ENCODE measurements at places on chromosomes 6 and 20.

DNA sequence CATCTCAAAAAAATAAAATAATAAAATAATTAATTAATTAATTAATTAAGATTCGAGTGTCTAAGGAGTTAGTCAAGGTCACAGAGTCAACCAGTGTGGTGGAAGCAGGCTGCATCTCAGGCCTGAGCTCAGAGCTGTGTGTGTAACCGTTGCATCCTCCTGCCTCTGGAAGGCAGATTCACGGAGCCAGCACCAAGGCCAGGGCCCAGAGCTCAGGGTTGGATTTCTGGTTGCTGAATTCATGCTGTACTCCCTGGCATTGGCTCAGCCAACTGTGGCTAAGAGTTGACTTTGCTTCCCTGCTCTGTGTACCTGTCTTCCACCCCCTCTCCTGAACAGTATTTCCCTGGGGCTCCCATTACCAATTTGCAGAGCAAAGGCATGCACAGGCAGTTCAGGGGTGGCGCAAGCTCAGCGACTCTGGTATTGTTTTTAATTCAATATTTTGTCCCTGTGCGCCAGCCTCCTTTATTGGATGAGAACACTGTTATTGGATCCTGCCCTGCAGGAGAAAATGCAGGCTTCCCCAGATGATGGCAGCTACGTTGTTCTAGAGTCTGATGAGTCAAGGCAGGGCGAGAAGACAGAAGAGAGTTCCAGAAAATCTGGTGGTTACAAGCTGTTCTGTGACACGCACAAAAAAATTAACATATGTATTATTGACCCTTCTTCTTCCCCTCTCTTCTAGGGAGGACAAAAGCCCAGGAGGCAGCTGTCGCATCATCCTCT, 12.3 kb upstream of the CTNNBL1 start:
- DNase-seq: no peak

- no peak for DNase-seq
These were observed 9.3 kb downstream of the SDHAF4 start for GRCh38 chr6:70575899-70576495.

GRCh38 chr6:107611094-107611810, 121.3 kb downstream of the SOBP start:
- no peak for DNase-seq

DNA sequence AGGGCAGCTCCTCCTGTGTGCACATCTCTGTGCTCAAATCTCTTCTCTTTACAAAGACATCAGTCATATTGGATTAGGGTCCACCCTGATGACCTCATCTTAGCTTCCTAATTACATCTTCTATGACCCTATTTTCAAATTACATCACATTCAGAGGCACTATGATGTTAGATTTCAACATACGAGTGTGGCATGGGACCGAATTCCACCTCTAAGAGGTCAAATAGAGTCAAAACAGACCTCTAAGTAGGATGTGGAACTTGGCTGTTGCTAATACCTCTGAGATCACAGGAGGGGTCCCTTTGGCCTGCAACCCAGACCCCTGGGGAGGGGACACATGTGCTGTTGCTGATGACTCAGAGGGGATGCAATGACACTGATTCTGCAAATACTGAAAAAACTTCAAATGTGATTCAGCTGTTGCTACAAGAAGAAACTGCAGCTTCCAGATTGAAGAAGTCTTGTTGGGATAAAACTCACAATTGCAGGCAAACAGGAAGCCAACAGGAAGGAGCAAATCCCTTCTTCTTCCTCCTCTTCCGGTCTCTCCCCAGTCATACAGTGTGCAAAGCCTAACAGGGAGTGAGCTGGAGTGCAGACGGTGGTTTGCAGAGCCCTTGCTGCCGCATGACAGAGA, 216.2 kb downstream of the MYLK4 start:
- DNase-seq: no peak

GRCh38 chr6:83096791-83097190, 29.3 kb downstream of the DOP1A start:
- no peak for DNase-seq

DNA sequence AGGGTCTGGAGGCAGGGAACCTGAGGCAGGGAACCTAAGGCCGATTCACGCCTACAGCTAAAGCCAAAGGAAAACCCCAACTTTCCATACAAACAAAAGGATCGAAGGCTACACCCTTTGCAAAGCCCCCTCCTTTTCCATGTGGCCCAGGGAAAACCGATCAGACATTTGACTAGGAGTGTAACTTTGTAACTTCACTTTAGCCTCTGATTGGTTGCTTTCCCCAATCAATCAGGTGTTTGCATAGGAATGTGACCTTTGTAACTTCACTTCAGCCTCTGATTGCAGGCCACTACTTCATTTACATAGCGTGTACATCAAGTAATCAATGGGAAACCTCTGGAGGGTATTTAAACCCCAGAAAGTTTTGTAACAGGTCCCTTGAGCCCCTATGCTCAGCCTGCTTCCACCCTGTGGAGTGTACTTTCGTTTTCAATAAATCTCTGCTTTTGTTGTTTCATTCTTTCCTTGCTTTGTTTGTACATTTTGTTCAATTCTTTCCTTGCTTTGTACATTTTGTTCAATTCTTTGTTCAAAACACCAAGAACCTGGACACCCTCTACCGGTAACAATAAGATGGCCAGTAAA, 43.3 kb downstream of the CHD6 start:
- no peak for DNase-seq

Measured in activated CD4-positive, alpha-beta T cell treated with anti-CD3 and anti-CD28 coated beads, Interleukin-2, amount 50 U/mL, for 24 hours (primary cell).